H1 (cell line): ENCODE measurements at places on chromosomes 1 and 21. TPM values are rescaled to one million over a fixed set of nuclear protein-coding genes. Genes with fewer than 3 reads are reported as not detected.

- no peak for DNase-seq
- H3K4me1 ChIP-seq, result no peaks in the 10 kb centered on the region
These were observed 228.4 kb downstream of the RYR2 start for GRCh38 chr1:237270353-237270752.

- no peaks in the 10 kb centered on the region for H3K27me3 ChIP-seq
- DNase-seq, result no peak
- H3K4me3 ChIP-seq, result no peak overlapping the region
- no peaks in the 10 kb centered on the region; the same call in 1 of the 2 replicates for H3K4me1 ChIP-seq
- H3K36me3 ChIP-seq, result no peaks in the 10 kb centered on the region
These were observed 148.1 kb downstream of the FGGY start for GRCh38 chr1:59445040-59445439.

DNA sequence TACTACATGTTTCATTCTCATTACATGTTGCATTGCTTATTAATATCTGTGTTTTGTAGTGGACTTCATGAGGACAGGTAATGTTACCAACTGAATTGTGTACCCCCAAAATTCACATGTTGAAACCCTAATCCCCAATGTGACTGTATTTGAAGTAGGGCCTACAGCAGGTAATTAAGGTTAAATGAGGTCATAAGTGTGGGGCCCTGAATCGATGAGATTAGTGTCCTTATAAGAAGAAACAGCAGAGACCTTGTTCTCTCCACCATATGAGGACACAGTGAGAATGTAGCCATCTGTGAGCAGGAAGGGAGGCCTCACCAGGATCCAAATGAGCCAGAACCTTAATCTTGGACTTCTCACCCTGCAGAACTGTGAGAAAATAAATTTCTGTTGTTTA lies 15.0 kb upstream of the IFNAR1 start:
- no peaks in the 10 kb centered on the region for H3K4me1 ChIP-seq
- no peak overlapping the region for H3K27ac ChIP-seq
- H3K36me3 ChIP-seq, result no peaks in the 10 kb centered on the region
- no peak for DNase-seq

DNA sequence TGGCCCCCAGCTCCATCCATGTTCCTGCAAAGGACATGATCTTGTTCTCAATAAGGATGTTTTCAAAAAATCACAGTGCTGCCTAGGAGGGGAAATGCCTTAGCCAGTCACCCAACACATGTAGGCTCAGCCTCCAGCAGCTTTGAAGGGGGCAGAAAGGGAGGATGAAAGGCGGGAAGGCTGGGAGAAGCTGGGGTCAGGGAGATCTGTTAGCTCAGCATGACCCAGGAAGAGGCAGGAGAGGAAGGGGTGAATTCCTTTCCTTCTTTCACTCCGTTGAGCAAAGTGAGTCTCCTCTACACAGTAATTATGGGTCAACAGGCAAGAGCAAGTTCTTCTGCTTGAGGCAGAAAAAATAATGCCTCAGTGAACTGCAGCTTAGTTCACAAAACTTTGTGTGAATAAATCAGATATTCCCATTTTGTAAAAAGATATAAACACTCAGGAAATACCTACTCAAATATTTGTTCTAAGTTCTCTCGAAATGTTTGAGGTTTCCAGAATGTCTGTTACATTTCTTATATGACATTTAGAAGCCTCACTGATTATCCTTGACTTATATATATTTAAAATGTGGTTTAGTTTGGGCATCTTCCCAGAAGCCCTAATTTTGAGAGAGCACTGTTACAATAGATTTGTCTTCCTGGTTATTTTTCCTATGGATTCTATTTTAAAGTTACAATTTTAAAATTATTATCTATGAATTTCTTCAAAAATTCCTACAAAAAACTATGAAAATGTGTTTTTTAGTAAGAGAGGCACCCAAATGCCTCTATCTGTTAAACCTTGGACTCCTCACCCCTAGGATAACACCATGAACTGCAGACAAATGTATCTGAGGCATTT lies 116.8 kb downstream of the KCNJ6 start:
- no peaks in the 10 kb centered on the region for H3K4me1 ChIP-seq
- no peaks in the 10 kb centered on the region for H3K27me3 ChIP-seq
- H3K36me3 ChIP-seq, result no peaks in the 10 kb centered on the region
- DNase-seq, result no peak
- H3K4me3 ChIP-seq, result no peak overlapping the region
- no peak overlapping the region for H3K27ac ChIP-seq

CRYBG2 gene
- 17.0 and 22.2 TPM in 2 replicates for total RNA-seq

DNA sequence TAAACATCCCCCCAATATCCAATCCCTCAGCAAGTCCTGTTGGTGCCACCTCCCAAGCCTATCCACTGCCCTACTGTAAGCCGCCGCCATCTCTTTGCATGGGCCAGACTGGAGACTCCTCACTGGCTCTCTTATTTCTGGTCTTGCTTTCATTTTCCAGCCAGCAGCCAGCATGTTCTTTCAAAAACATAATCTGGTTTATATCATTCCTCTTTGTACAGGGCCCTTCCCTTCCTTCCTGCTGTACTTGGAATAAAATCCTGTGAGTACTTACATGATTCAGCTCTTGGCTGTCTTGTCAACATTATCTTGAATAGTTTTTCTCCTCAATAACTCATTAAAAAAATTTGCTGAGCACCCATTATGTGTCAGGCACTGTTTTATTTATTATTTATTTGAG lies 28.2 kb downstream of the TLR5 start:
- H3K27me3 ChIP-seq, result no peaks in the 10 kb centered on the region
- H3K4me1 ChIP-seq, result no peaks in the 10 kb centered on the region
- no peak overlapping the region for H3K27ac ChIP-seq

DNA sequence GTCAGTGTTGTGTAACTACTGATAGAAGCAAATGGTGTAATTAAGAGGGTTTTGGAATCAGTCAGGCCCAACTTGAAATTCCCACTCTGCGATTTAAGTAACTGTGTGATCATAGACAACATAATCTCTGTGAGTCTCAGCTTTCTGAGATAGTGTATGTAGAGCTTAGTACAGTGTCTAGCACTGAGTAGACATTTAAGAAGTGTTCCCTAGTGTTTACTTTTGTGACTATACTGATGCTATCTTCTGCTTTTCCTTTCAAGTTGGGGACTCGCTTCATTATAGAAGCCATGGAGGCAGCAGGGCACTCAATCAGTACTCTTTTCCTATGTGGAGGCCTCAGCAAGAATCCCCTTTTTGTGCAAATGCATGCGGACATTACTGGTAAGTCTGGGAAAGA lies 147.7 kb upstream of the HOOK1 start:
- no peak for DNase-seq
- no peaks in the 10 kb centered on the region for H3K27me3 ChIP-seq
- peaks cover 6% of the 10 kb centered on the region; the same call in 1 of the 2 replicates for H3K4me1 ChIP-seq
- no peaks in the 10 kb centered on the region for H3K36me3 ChIP-seq

DNA sequence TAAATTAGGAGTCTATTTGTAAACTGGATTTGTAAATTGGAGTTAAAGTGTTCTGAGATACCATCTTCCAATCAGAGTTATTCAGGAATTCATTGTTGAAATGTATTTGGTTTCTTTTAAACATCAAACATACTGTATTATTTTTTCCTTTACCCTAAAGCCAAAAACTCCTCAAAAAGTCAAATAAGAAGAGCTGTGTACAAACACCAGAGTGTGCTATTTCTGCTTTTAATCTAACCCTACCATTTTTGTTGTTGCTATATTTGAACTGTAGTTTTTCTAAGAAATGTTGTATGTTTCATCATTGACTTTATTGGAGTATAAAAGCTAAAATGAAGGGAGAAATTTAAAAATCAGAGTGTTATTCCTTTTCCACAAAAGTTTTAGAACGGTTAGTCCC lies 35.8 kb downstream of the SLC30A7 start:
- no peak overlapping the region for H3K27ac ChIP-seq
- H3K27me3 ChIP-seq, result no peaks in the 10 kb centered on the region
- H3K4me3 ChIP-seq, result no peak overlapping the region
- no peaks in the 10 kb centered on the region for H3K36me3 ChIP-seq
